ENCODE measurements at places on chromosomes 5 and 9.

DNA sequence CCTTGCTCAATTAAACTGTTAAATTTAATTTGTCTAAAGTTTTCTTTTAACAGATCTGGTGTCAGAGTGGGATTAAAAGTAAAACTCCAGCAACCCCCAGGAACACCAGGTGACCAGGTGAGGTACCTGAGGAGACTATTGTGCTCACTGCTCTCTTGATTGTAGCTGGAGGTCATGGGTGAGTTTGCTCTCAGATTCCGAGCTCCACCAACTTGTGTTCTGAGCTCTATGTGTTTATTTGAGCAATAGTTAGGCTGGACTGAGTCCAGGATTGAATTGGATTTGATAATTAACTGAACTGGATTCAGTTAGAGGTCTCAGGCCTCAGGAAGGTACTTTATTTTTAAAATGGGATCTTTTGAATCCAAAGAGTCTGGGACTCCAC lies 17.9 kb upstream of the SCGB3A2 start:
- DNase-seq, result no peak

DNA sequence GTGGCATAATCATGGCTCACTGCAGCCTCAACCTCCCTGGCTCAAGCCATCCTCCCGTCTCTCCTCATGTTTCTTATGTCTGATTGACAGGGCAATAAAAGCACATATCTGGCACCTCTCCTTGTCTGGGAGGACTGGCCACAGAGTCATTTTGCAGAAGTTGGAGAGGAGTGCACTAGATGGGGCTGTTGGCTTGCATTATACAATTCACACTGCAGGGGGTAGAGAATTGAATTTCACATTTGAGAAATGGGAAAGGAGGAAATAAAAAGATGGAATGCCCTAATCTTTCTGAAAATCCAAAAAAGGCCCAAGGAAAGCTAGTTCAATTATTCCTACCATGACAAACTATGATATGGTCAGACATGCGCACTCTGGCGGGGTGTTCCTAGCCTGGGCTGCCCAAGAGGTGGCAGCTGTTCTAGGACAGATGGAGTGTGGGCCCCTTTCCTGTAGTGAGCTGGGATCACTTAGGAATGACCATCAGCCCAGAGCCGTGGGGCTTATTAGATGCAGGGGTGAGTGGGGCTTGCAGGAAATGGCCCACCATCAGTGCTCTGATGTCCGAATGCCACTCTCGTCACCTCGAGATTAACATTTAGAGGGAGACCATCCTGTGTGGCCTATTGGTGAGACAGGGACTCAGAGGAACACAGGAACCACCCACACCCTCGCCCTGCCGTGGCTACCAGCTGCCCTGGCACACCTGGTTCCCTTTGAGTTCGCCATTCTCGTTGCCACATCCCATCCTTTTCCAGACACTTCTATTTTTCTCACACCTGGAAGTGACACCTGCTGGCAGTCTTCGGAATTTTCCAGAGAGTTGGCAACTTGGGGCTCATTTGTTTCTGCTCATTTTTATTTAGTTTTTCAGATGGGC lies 21.8 kb upstream of the ANKRD18A start:
- peak; percentile 49 for DNase-seq

- DNase-seq, result no peak
Observed at GRCh38 chr5:96016216-96016615, 54.6 kb upstream of the ELL2 start.

DNA sequence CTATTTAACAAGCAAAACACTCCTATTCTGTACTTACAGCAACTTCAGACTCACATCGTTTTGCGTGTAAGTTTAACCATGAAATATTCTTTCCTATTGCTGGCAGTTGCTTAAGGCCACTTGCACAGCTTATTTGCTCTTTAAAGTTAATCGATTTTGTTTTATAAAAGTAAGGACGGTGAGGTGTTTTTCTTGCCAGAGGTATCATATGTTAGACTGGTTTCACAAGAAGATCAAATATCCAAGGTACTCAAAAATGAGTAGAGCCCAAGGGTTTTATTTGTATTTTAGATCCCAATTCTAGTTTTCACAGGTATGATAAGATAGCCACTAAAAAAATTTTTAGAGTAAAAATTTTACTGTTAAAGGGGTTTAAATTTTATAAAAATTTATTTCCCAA lies 16.2 kb downstream of the CLINT1 start:
- DNase-seq, result no peak

- peak; percentile 58 for DNase-seq
Observed at GRCh38 chr9:125332527-125332926, 70.9 kb downstream of the GAPVD1 start.

DNA sequence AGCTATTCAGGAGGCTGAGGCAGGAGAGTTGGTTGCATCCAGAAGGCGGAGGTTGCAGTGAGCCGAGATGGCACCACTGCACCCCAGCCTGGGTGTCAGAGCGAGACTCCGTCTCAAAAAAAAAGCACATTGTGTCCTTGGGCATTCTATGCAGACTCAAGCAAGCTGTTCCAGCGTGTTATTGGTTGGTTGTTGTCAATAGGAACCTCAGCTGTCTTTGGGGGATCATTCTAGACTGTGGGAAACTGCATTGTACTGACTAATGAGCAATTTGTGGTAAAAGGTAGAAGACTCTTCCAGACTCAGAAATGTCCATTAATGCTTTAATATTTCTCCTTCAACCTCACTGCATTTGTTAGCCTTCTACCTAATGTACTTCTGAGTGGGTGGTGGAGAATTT lies 379.5 kb upstream of the GRAMD2B start:
- no peak for DNase-seq

All from GM13977 (cell line).